ENCODE measurements at places on chromosomes 13 and 19.

DNA sequence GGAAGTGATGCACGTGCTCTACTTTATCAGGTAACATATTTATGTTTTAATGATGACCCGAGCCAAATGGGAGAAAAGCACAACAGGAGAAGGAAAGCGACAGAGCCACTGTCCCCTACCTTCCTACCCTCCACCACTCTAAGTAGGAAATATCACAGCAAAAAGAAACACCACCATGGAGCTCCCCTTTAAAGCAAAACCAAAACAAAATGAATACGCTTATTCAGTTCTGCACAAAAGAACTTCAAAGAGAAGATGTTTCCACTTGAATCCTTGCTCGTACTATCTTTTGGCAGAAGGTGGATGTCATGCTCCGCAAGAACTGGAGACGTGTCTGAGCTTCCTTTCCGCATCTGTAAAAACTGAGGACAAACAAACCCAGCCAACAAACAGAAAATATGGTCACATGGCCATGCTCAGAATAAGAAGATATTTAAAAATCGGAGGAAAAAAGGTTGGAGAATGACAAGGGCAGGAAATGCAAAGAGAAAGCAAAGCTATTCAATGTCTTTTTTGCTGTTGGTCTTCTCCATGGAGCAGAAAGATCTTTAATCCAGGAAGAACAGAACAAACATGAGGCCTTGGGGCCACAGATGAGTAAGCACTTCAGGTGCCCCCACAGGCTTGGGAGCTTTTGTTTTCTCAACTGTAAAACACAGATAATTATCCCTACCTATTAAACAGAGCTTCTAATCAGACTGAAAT is 19.5 kb downstream of the N4BP2L1 start:
- no peak for DNase-seq

GRCh38 chr19:29771708-29772414 is 39.9 kb upstream of the CCNE1 start:
- DNase-seq, result peak; percentile 40

DNA sequence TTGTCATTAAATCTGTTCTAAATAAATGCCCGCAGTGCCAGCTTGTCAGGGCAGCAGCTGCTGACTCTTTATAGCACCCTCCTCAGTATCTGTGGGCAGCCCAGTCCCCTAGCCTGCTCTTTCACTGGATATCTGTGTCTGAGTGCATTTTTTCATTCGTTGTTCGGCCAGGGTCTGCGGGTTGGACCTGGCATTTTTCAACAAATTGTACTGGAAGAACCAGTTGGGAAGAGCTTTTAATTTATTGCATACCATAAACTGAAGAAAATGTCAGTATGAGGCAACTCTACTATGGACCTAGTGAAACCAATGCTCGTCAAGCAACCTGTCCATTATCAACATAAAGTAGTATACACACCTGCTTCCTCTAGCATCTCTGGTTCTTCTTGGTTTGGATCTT is 8.6 kb downstream of the NLRP13 start:
- DNase-seq, result no peak

- no peak for DNase-seq
These were observed 274.9 kb downstream of the KCNRG start for GRCh38 chr13:50290186-50290585.

DNA sequence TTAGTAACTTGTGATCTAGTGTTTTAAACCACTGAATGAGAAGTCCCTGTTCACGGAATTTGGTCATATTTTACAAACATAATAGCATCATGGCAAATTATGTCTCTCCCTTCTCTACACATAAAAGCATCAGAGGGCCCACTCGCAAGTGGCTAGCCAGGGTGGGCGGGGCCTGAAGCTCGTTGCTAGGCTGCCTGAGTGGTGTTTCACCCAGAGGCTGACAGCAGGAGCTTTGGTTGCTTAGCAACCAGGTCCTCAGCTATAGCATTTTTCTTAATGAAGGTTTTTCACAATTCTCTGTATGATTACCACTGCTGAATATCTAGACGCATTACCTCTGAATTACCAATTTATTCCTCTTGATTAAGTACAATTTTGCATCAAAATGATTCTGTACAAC is 126.5 kb downstream of the NALCN start:
- peak; percentile 86 for DNase-seq

DNA sequence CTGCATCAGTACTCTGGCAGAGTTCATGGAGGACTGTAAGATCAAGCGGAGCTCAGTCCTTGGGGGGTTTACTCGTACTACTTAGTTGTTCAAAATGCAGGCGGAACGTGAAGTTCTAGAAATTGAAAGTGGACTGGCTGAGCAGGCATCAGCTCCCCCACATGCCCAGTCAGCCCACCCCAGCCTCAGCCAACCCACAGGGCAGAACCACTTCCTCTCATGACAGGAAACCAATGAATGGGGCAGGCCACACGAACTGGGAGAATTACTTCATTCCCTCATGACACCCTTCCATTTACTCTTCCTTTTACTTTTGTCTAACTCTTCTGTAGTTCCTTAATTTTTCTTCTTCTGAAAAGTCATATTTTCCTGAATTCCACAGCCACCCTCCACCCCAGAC is 71.9 kb downstream of the FLT1 start:
- DNase-seq, result no peak

DNA sequence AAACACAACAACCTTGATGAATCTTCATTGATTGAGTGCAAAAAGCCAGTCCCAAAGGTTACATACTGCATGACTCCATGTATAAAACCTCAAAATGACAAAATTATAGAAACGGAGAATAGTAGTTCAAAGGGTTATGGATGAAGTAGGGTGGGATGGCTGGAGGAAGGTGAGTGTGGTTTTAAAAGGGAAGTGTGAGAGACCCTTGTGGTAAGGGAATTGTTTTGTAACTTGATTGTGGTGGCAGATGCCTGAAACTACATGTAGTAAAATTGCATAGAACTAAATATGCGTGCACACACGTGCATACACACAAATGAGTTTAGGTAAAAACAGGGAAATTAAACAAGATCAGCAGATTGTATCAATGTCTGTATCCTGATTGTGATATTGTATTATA is 340.7 kb downstream of the MTUS2 start:
- no peak for DNase-seq

DNA sequence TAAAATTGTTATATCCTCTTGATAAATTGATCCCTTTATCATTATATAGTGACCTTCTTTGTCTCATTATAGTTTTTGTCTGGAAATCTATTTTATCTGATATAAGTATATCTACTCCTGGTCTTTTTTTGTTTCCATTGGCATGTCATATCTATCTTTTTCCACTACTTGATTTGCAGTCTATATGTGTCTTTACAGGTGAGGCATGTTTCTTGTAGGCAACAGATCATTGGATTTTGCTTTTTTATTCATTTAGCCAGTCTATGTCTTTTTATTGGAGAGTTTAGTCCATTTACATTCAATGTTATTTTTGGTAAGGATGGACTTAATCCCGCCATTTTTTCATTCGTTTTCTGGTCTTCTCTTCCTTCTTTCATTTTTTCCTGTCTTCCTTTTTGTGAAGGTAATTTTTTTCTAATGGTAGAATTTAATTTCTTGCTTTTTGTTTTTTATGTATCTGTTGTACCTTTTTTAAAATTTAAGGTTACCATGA is 13.5 kb upstream of the ZNF823 start:
- DNase-seq, result no peak

- DNase-seq, result peak; percentile 20
These were observed 13.2 kb downstream of the ZNF793 start for GRCh38 chr19:37519890-37520289.

- DNase-seq, result no peak
These were observed 7.2 kb downstream of the GJB2 start for GRCh38 chr13:20185366-20186056.

- DNase-seq, result no peak
These were observed 22.1 kb downstream of the ADPRHL1 start for GRCh38 chr13:113431171-113431570.

DNA sequence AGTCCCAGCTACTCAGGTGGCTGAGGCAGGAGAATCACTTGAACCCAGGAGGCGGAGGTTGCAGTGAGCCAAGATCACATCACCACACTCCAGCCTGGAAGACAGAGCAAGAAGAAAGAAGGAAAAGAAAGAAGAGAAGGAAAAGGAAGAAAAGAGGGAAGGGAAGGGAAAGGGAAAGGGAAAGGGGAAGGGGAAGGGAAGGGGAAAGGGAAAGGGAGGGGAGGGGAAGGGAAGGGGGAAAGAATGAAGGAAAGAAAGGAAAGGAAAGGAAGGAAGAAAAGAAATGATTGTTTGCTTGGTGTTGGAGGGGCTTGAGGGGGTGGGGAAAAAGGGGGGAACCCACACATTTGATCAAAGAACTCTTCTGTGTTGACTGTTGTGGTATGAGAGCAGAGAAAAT is 10.0 kb downstream of the PMIS2 start:
- DNase-seq, result no peak

DNA sequence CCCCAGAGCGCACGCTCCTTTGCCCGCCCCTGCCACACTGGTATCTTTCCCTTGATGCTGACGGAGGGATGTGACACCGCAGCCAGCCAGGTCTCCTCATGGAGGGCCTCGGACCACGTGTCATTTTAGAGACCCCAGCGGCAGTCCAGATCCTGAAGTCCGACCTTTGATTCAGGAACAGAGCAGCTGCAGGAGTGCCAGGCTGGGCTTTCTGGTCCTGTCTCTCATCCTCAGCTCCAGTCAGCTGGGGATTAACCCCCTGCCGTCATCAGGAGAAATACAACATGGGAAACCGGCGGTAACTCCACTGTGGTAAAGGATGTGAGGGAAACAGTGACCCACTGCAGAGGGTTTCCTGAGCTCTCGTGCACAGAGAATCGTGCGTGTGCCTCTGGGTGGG is 140.6 kb downstream of the SIPA1L3 start:
- DNase-seq, result no peak

GRCh38 chr13:33138441-33138840 is 122.2 kb downstream of the KL start:
- DNase-seq, result no peak

- no peak for DNase-seq
These were observed 20.0 kb upstream of the ZSCAN18 start for GRCh38 chr19:58117841-58118575.

DNA sequence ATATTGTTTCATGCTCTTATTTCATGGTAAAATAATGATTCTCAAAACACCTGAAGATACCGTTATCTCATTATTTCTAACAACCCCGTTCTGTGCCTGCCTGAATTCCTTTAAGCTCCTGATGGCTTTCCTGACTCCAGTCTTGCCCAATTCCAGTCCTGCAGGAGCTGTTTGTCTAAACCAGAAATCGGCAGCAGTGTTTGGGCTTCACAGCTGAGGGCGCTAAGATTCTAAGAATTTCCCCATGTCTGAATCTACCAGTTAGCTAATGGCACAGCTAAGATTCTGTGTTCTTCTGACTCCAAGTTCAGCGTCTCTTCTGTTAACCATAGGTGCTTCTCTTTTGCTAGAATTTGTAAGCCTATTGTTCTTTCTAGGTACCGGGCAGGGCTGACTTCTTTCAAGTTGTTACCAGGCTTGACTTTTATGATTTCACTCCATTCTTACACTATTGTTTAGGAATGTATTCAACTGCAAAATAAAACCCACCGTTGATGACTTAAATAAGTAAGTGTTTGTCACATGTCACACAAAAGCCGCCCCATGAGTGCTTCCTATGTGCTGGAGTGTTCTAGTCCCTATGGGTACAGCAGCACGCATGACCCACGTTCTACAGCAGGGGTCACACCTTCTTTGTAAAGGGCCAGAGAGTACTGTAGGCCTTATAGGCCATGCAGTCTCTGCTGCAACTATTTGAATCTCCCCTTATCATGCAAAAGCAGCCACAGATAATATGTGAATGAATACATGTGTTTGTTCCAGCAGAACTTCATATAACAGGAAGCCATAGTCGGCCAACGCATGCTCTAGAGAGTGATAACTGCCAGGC is 168.3 kb upstream of the RNF113B start:
- DNase-seq, result no peak

DNA sequence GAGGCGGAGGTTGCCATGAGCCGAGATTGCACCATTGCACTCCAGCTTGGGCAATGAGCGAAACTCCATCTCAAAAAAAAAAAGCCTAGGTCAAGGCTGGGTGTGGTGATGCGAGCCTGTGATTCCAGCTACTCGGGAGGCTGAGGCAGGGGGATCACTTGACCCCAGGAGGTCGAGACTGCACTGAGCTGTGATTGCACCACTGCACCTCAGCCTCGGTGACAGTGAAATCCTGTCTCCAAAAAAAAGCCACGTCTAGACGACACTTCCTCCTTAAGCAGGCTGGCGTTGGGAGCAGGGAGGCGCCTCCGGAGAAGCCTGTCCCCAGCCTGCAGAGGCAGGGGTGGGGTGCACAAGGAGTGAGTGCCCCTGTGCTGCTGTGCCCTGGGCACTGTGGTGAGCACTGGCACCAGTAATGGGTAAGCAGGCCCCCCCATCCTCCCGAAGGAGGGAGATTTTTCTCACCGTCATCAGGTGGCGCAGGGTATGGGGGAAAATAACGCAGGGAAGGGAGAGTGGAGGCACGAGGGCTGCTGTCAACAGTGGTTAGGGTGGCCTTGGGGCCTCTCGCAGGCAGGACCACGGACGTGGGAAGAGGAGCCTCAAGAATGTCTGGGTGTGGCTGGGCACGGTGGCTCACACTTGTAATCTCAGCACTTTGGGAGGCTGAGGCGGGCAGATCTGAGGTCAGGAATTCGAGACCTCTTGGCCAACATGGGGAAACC is 706 bp downstream of the P2RY11 start:
- DNase-seq, result no peak

DNA sequence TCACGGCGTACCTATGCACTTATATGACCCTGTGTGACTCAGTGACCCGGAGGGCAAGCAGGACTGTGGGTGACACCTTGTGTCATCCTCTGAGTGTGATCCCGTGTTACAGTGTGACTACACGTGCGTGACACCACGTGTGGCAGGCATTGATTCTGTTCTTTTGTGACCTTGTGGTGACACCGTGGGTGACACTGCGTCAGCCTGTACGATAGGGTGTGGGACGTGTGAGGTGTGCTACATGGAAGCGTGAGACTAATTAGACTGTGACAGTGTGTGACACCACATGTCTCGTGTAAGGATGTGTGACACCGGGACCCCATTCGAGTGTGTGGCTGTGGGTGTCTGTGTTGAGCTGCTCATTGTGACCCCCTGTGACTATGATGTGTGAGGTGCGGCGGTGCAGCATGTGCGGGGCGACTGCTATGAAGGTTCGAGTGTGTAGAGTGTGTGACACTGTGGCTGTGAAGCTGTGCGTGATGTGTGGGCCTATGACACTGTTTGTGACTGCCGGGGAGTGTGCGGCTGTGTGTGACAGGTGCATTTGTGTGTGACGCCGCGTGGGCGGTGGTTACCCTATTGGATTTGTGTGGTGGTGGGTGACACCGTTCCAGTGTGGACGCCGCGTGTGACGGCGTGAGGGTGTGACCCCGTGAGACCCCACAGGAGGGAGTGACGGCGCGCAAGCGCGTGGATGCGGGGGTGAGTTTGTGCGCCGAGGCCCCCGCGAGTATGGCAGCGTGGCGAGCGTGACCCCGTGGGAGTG is 399 bp upstream of the SPTBN4 start:
- no peak for DNase-seq

Data from brain microvascular endothelial cell (primary cell).